ENCODE measurements at places on chromosomes 13 and 19. TPM values are rescaled to one million over a fixed set of nuclear protein-coding genes. Genes with fewer than 3 reads are reported as not detected.

The LYPD5 gene
- 0.17 TPM for total RNA-seq

The PSG1 gene
- total RNA-seq, result 0.27 TPM

The MAB21L1 gene
- not detected for total RNA-seq

The CGB2 gene
- total RNA-seq, result 0.71 TPM

The LILRA6 gene
- total RNA-seq, result 0.06 TPM

The DMKN gene
- total RNA-seq, result 35.8 TPM

The FOSB gene
- total RNA-seq, result 19.0 TPM

The SLC35E1 gene
- total RNA-seq, result 19.9 TPM

The TMC4 gene
- total RNA-seq, result 1.7 TPM
